ENCODE measurements at places on chromosomes 11 and 22. TPM values are rescaled to one million over a fixed set of nuclear protein-coding genes. Genes with fewer than 3 reads are reported as not detected.
A peak's percentile ranks its signal among the peaks of the same experiment; 100 is the strongest.

EMID1 gene
- 0.14 TPM for total RNA-seq

C11orf91 gene
- not detected for total RNA-seq

SLC22A12 gene
- total RNA-seq, result not detected

CARD16 gene
- total RNA-seq, result 13.1 TPM

PGA5 gene
- total RNA-seq, result not detected

ALKBH8 gene
- total RNA-seq, result 13.4 TPM

TMEM45B gene
- 0.49 TPM for total RNA-seq

DNA sequence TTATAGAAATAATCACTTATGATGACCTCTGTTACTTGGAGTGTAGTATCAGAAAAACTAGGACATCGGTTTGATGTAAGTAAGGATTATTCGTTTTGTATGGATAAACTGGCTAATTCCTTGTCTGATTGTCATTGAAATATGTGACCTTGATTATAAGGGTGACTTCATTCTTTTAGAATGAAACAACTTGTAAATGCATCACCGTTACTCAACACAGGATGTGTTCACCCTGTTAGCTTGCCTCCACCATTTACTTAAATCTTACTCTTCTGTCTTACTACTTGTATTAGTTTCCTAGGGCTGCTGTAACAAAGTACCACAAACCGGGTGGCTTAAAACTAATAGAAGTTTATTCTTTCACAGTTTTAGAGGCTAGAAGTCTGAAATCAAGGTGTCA lies 7.9 kb downstream of the SFI1 start:
- no peaks in the 10 kb centered on the region for H3K27me3 ChIP-seq
- peaks cover 72% of the 10 kb centered on the region for H3K4me1 ChIP-seq
- no peak for DNase-seq
- no peak overlapping the region for H3K4me3 ChIP-seq

DNA sequence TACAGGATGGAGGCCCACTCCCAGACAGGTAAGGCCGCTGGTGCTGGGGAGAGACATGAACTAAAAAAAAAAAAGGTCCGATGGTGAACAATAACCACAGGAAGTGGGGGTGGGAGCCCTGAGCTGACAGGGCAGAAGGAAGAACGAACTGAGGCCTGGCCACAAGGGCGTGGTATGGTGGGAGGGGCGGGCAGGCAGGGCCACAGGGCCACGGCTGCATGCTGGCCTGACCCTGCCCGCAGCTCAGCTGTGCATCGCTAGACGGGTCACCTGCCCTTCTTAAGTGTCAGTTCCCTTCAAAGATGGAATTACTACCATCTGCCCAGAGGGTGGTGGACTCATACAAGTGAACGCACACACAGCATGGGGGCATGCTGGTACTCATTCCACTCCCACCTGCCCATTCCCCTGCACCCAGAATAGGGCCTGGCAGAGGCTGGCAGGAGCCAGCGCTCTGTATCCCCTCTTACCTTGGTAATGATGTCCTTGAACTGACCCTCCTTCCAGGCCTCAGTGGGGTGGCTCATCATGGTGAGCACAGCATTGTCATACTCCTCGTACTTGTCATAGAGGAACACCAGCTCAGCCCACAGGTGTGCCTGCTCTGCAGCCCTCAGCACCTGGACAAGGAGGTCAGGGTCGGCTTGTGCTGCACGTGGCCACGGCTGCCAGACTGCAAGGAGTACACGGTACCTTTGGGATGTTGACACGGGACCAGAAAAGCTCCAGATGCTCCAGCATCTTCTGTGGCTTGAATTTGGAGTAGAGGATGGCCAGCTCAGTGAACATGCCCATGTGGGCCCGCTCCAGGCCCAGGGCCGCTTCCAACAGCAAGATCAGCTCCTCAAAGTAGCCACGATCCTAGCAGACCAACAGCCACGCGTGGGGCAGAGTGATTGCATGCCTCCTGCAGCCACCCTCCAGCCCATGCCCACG lies 17.5 kb upstream of the SLC25A1 start:
- no peaks in the 10 kb centered on the region for H3K36me3 ChIP-seq
- H3K27ac ChIP-seq, result no peak overlapping the region
- H3K4me1 ChIP-seq, result peaks cover 10% of the 10 kb centered on the region
- DNase-seq, result peak; percentile 54

DNA sequence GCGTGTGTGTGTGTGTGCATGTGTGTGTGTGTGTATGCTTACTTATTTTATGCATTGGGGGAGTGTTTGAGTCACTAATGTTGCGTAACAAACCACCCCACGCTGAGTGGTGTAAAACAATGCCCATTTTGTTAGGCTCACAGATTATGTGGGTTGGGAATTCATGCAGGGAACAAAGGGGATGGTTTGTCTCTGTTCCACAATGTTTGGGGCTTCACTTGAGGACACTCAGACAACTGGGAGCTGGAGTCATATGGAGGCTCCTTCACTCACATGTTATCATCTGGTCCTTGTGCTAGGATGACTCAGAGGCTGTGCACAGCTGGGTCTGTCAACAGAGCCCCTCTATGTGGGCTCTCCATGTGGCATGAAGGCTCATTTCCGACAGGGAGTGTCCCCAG lies 51.3 kb upstream of the LARGE1 start:
- peaks cover 2% of the 10 kb centered on the region for H3K27me3 ChIP-seq
- no peaks in the 10 kb centered on the region for H3K4me1 ChIP-seq
- no peak for DNase-seq
- H3K27ac ChIP-seq, result no peak overlapping the region
- no peaks in the 10 kb centered on the region for H3K36me3 ChIP-seq

GRCh38 chr22:43263645-43264514 lies 76.9 kb upstream of the TTLL12 start:
- no peaks in the 10 kb centered on the region for H3K36me3 ChIP-seq
- no peaks in the 10 kb centered on the region for H3K27me3 ChIP-seq
- peak overlapping the region; percentile 84 for H3K27ac ChIP-seq
- H3K4me3 ChIP-seq, result peak overlapping the region; percentile 54

DNA sequence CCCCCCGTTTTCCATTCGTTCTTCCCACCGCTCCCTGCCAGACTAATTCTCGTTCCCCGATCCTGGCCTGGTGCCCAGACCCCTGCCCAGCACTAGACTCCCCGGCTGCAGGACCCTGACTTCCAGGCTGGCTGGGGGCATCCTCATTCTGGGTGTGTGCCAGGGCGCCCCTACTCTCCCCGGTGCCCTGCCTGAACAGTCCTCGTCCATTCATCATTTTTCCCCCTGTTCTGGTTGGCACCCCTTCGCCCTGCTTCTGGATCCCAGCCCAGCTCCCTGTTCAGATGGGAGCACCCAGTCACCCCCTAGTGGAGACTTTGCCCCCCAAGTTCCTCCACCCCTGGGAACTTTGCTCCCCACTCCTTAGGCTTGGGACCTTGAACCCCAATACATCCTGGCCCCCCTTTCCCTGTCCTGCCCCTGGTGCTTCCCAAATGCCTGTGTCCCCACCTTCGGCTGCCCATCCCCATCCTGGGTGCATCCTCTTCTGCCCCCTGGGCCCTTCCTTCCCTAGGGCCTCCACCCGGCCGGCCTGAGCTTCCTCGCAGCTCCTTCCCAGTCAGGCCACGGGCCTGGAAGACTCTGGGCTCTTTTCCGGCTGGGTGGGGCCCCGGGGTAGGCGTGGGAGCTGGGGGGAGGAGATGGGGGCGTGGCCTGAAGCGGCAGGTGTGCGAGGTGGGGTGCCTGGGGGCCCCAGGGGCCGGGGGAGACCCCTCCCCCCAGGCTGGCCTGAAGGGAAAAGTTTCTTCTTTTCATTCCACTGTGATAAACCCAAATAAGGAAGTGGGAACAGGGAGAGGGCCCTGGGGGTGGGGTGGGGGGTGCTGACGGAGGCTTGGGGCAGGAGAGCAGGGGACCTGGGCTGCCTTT lies 908 bp downstream of the PLCB3 start:
- H3K4me1 ChIP-seq, result peaks cover 16% of the 10 kb centered on the region
- no peak for DNase-seq
- peaks cover 2% of the 10 kb centered on the region for H3K36me3 ChIP-seq
- no peak overlapping the region for H3K27ac ChIP-seq

DNA sequence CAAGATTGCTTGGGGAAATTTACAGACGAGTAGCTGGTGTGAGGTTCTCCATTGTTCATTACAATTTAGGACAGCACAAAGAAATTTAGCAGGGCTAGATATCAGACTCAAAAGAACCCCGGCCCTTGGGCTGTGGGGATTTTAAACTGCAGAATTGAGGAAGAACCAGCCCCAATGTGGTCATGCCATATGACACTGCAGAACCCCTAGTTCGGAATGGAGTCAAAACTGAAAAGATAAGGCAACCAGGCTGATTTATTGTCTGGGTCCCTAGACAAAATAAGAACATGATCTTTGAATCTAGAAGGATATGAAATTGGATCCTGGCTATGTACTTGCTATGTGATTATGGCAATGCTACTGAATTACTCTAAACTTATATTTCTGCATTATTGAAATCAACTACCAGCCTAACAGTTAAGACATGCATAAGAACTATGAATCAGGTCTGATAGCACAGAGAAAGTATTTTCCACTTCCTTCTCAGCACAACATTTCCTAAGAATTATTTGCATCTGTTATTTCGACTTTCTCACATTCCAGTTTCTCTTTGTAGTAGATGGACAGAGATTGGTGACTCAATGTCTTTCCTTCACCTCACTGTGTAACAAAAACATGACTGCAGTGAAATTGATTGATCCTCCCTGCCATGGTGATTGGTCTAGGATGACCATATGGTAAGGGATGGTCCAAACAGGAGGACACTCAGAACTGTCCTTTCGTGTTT lies 13.2 kb downstream of the MMP3 start:
- peaks cover 30% of the 10 kb centered on the region for H3K27me3 ChIP-seq
- no peak overlapping the region for H3K4me3 ChIP-seq
- H3K27ac ChIP-seq, result no peak overlapping the region
- DNase-seq, result no peak
- no peaks in the 10 kb centered on the region for H3K4me1 ChIP-seq

- no peaks in the 10 kb centered on the region for H3K4me1 ChIP-seq
- H3K36me3 ChIP-seq, result no peaks in the 10 kb centered on the region
- peaks cover 1% of the 10 kb centered on the region for H3K27me3 ChIP-seq
- no peak overlapping the region for H3K27ac ChIP-seq
These were observed 84.2 kb downstream of the CELSR1 start for GRCh38 chr22:46453006-46453828.

GRCh38 chr11:62974848-62975522 lies 9.8 kb downstream of the SLC22A6 start:
- no peak overlapping the region for H3K4me3 ChIP-seq
- no peaks in the 10 kb centered on the region for H3K36me3 ChIP-seq
- peak; percentile 49 for DNase-seq
- no peaks in the 10 kb centered on the region for H3K4me1 ChIP-seq

DNA sequence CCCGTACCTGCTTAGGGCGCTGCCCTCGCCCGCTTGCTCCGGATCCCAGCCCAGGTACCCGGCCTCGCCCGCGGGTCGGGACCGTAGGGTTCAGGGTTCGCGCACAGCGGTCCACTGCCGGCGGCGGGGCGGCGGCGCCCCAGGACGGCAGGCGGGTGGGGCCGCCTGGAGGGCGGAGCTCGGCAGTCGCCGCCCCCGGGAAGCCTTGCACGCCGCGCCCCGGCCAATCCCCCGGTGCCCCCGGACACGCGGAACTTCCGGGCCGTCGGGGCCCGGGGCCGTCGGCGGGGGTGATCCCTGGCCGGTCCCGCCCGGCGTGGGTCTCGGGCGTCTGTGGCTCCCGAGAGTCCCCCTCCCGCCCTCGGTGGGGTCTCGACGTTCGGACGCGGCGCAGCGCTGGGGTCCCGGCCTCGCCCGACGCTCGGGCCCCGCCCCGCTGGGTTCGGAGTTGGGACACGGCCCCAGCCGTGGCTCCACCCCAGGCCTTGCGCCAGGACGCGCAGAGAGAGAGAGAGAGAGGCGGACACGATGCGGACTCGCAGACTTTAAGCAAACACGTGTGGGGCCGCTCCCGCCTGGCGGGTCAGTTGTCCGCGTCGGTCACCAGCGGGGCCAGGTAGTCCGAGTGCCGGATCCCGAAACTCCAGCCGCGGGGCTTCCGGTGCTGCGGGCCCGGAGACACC lies at the start of gene TYMP:
Gene TYMP (minus strand): TSS at position 116 of the 683 bp plus-strand sequence. CDS start 303 bp downstream, outside the sequence.
- peak; percentile 75 for DNase-seq
- peak within 1 kb of the TSS; percentile 98 for H3K27ac ChIP-seq
- H3K4me1 ChIP-seq, result peaks cover 36% of the 10 kb centered on the region

- H3K36me3 ChIP-seq, result no peaks in the 10 kb centered on the region
These were observed 26.6 kb downstream of the SHANK3 start for GRCh38 chr22:50699001-50699755.

- H3K4me3 ChIP-seq, result no peak overlapping the region
- no peaks in the 10 kb centered on the region for H3K4me1 ChIP-seq
- no peaks in the 10 kb centered on the region for H3K36me3 ChIP-seq
- no peak overlapping the region for H3K27ac ChIP-seq
- DNase-seq, result no peak
- H3K27me3 ChIP-seq, result peaks cover 6% of the 10 kb centered on the region
These were observed 46.7 kb upstream of the DRD2 start for GRCh38 chr11:113521737-113522517.

- H3K4me1 ChIP-seq, result peaks cover 2% of the 10 kb centered on the region
- H3K4me3 ChIP-seq, result no peak overlapping the region
- H3K27me3 ChIP-seq, result peaks cover 2% of the 10 kb centered on the region
- DNase-seq, result no peak
- no peaks in the 10 kb centered on the region for H3K36me3 ChIP-seq
- no peak overlapping the region for H3K27ac ChIP-seq
These were observed 47.3 kb downstream of the NEU3 start for GRCh38 chr11:75035911-75036565.

DNA sequence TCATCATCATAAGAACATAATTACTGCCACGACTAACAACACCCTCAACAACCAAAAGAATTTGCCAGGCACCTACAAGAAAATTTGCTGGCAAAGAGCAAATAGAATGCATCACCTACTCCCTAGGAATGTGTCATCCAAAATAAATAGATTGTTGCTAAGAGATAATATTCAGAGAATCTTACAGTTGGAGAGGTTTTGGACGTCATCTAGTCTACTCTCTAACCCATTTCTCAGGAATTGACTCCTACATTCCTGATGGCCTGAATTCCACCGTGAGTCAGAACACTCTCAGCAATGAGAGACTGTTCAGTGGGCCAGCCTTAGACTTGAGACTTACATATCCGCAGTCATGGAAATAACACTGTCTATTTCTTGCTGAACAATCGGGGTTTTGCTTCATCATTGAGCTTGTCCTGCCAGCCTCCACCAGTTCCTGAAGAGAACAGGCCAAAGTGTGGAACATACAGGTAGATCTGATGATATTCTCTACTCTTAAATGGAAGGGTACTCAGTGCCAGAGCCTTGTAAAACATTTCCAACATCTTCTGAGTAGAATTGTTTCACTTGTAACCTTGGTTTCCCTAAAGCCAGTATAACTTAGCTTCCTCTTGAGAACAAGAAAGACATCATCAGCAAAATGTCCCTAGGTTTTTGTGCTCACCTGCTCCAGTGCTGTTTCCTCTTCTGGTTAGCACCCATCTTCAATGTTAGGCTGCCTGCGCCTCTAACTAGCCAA lies 8.3 kb downstream of the KIRREL3 start:
- no peaks in the 10 kb centered on the region for H3K36me3 ChIP-seq
- H3K27me3 ChIP-seq, result peaks cover 19% of the 10 kb centered on the region
- H3K4me3 ChIP-seq, result no peak overlapping the region
